Astrocyte (in vitro differentiated cells and primary cell): ENCODE measurements at places on chromosomes 3 and 15.

- no peak for DNase-seq
Observed at GRCh38 chr3:40679290-40679689, 154.5 kb downstream of the ZNF621 start.

- DNase-seq, result no peak
Observed at GRCh38 chr15:49946681-49947080, 172.4 kb downstream of the ATP8B4 start.

DNA sequence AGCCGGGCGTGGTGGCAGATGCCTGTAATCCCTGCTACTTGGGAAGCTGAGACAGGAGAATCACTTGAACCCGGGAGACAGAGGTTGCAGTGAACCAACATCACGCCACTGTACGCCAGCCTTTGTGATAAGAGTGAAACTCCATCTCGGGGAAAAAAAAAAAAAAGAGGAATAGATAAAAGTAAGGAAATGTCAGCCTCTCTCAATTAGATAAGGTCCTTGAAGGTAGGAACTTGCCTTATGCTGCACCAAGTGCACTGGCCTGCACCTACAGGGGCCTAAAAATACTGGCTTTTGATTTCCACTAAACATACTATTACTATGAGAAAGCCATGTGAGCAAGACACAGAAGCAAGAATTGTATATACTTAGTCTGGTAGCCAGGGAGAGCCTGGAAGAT is 7.1 kb downstream of the RAF1 start:
- DNase-seq, result no peak

DNA sequence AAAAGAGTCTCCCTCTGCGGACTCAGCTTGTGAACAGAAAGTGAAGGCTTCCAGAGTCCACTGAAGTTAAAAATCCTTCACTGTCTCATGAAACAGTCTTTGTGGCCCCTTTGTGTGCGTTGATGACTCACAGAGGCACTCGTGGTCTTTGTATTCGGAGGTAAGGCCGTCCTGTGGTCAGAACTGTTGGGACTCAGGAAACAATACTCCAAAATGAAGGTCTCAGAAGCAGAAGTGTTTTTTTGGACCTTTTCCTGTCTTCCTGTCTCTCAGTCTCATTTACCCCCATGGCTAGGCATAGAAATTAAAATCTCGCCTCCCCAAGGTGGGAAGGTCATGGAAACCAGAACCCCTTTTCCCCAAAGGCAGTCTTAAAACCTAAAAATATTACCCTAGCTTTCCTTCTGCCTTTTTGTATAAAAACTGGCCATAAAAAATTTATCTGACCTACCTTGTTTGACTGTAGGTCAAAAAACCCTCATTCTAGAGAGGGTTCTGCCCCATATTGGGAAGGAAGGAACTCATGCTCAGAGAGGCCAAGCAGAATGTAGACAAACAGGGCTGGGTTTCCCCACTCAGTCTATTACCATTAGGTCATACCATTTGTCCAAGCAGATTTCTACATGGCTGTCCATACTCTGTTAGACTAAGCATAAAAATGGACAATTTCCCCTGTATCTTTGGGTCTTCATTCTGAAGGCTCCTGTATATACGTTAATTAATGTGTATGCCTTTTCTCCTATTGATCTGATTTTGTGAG is 19.1 kb upstream of the EPB42 start:
- peak; percentile 77 for DNase-seq
